Parietal lobe (tissue), 2 donors: ENCODE measurements at places on chromosomes 2 and 18. TPM values are rescaled to one million over a fixed set of nuclear protein-coding genes. Genes with fewer than 3 reads are reported as not detected.

Gene REEP1
- 191 TPM for total RNA-seq

Gene ASIC4
- total RNA-seq = 4.1 TPM

Gene CCDC121
- total RNA-seq = 4.1 TPM

Gene TMEM163
- 19.1 TPM for total RNA-seq

Gene EVX2
- not detected for total RNA-seq

Gene PPP4R1
- total RNA-seq = 206 TPM

Gene ZNF521
- 20.0 TPM for total RNA-seq

Gene CHCHD5
- total RNA-seq = 3.8 TPM

Gene HAAO
- total RNA-seq = 1.3 TPM

Gene TMEM178A
- total RNA-seq = 32.2 TPM

Gene TMEM169
- 19.1 TPM for total RNA-seq

Gene GLI2
- 6.3 TPM for total RNA-seq

Gene MALL
- total RNA-seq = 1.3 TPM

Gene MAP3K19
- total RNA-seq = 1.6 TPM

Gene ACVR1C
- 12.5 TPM for total RNA-seq

Gene TMEM200C
- total RNA-seq = 12.8 TPM

Gene OTOF
- total RNA-seq = 0.31 TPM

Gene IL1RL2
- 0.63 TPM for total RNA-seq

Gene ACOXL
- not detected for total RNA-seq

Gene FMNL2
- total RNA-seq = 123 TPM

Gene CETN1
- total RNA-seq = not detected

Gene TUBA4B
- total RNA-seq = not detected

Gene REG3A
- not detected for total RNA-seq

Gene PAX8
- 0.31 TPM for total RNA-seq

Gene ALPP
- not detected for total RNA-seq

Gene POMC
- 2.8 TPM for total RNA-seq

Gene COBLL1
- 13.8 TPM for total RNA-seq

Gene CYP27A1
- total RNA-seq = 3.4 TPM

Gene DSG1
- total RNA-seq = not detected

Gene PROKR1
- 2.8 TPM for total RNA-seq

Gene PRKRA
- 91.1 TPM for total RNA-seq

Gene SEC11C
- 47.6 TPM for total RNA-seq

Gene CARF
- total RNA-seq = 22.5 TPM

Gene AOX1
- 1.9 TPM for total RNA-seq

Gene SLC38A11
- 7.8 TPM for total RNA-seq

Gene MAP3K2
- 58.8 TPM for total RNA-seq

Gene SKOR2
- not detected for total RNA-seq

Gene CIDEA
- 3.4 TPM for total RNA-seq

Gene DUSP28
- 6.3 TPM for total RNA-seq

Gene POLR1A
- total RNA-seq = 30.0 TPM

Gene MYCN
- total RNA-seq = 75.1 TPM

Gene HOXD12
- not detected for total RNA-seq

Gene AQP12B
- total RNA-seq = not detected

Gene TCF23
- total RNA-seq = not detected

Gene KIAA2012
- total RNA-seq = 1.9 TPM

Gene ANO7
- 0.63 TPM for total RNA-seq

Gene SOCS6
- total RNA-seq = 36.9 TPM

Gene CCDC150
- 9.4 TPM for total RNA-seq

Gene CRYGC
- not detected for total RNA-seq

Gene STPG4
- 1.9 TPM for total RNA-seq

Gene CRYBA2
- total RNA-seq = not detected

Gene ECEL1
- 0.63 TPM for total RNA-seq

Gene FAM124B
- total RNA-seq = 6.9 TPM

Gene GALNT5
- total RNA-seq = under 0.01 TPM

Gene MOCOS
- total RNA-seq = 0.31 TPM

Gene IL1F10
- not detected for total RNA-seq

Gene GULP1
- total RNA-seq = 54.1 TPM

Gene GRHL1
- total RNA-seq = 5.9 TPM

Gene GKN2
- not detected for total RNA-seq
